ENCODE measurements at places on chromosomes 6 and 20.
A peak's percentile ranks its signal among the peaks of the same experiment; 100 is the strongest.

DNA sequence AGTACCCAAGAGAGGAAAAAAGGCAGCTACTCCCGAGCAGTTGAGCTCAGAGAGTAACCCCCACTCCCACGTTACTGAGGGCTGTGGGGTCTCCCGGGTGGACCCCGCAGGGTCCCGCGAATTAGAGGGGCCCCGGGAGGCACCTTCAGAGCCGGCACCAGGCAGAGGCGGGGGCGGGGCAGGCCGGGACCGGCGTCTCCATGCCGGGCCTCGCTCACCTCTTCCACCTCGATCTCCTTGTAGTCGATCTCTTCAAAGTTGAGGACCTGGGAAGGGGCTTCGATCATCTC, 381 bp downstream of the MAP3K7 start:
- no peak for DNase-seq

DNA sequence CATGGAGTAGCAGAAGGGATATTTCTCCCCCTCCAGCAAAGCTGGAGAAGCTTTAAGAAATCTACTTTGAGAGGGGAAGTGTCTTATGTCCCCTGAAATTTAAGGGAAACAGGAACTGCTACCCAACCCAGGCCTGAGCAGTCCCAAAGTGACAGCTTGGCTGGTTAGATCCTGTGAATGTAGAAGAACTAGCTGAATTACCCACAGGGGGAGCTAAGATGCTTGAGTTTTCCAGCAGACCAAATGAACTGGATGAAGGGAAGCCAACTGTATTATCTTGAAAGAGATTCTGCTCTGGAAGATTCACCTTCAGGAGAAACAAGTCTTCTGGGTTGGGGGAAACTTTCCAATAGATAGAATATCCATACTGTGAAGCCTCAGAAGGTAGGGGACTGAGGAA, 303.3 kb upstream of the MMS22L start:
- no peak for DNase-seq

- no peak for DNase-seq
Measured at GRCh38 chr20:11912659-11913415, 4.9 kb upstream of the BTBD3 start.

- DNase-seq = no peak
Measured at GRCh38 chr6:91081452-91082067, 494.7 kb upstream of the MAP3K7 start.

DNA sequence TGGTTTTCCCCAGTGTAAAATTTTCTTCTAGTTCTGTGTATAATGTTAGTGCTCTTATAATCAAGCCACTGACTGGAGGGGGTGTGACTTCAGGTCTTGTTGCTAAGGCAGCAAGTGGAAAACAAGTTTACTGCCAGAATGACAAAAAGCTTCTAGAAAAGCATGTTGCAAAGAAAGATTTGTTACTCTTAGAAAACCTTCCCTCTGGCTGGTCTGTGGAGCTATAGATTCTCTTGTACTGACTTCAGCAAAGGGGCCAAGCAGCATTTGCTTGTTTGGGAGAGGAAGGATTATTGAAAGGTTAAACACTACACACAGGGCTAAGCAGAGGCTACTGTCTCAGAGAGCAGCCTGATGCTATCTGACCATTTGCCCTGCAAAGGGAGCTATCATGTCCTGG, 288.8 kb downstream of the BTBD9 start:
- no peak for DNase-seq

DNA sequence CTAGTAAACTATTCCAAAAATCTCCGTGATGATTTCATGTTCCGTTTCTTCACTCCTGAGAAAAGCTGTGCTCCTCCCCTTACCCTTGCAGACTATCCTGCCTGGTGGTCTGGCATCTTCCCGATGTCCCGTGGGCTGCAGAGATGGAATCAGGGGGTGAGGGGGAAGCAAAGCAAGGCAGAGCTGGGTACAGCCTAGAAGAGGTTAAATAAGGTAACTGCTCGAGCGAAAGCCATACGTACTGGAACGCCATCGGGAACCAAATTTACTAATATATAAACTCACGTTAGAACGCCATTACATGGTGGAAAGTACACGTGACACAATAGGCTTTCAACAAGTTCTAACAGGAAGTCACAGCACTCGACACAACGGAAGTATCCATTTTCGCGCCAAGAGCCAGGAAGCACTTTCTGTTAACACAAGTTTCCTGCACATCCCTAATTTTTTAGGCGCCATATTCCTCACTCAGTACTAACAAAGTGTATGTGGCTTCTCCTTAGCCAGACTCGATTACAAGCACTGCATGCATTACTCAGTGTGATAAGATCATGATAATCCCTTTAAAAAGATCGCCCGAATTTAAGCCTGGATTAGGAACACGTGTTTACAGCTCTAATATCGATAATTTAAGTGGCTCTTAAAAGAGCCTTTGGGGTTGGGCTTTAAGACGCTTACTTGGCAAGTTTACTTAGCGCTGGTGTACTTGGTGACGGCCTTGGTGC, 101.6 kb upstream of the PRSS16 start:
- peak; percentile 86 for DNase-seq

DNA sequence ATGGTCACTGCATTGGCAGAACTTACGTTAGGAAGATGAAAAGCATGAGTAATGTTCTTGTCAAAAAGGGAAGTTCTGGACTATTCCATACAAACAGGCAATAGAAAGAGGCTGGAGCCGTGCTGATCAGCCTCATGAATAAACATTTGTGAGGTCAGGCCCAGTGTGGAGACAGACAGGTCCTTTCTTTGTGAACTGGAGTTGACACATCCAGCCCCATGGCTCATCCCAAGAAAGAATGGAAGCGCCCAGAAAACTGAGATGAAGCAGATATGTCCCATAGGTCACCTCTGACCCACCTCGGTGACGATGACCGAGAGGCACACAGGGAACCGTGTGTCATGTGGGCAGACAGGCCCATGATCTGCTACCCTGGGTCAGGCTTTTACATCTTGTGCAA, 276.0 kb upstream of the SGK1 start:
- no peak for DNase-seq

DNA sequence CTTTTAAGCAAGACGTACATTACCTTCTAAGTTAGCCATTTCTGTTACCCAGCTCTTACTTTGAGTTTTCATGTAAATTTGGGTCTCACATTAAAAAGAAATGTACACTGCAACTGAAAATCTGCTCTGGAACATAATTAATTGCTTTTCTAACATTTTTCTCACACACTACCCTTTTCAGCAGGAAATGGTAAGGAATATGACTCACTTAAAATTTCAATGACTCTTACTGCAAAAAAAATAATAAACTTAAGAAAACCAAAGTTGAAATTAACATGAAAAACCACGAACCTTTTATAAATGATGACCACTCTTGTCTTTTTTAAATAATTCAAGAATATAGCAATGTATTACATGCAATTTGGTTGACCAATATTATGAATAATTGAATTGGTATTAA, 1.3 kb downstream of the CGA start:
- DNase-seq = no peak

- DNase-seq = peak; percentile 86
Measured at GRCh38 chr20:63442100-63442493, 30.4 kb downstream of the KCNQ2 start.

GRCh38 chr6:168239044-168239773, 80.4 kb downstream of the DACT2 start:
- peak; percentile 90 for DNase-seq

DNA sequence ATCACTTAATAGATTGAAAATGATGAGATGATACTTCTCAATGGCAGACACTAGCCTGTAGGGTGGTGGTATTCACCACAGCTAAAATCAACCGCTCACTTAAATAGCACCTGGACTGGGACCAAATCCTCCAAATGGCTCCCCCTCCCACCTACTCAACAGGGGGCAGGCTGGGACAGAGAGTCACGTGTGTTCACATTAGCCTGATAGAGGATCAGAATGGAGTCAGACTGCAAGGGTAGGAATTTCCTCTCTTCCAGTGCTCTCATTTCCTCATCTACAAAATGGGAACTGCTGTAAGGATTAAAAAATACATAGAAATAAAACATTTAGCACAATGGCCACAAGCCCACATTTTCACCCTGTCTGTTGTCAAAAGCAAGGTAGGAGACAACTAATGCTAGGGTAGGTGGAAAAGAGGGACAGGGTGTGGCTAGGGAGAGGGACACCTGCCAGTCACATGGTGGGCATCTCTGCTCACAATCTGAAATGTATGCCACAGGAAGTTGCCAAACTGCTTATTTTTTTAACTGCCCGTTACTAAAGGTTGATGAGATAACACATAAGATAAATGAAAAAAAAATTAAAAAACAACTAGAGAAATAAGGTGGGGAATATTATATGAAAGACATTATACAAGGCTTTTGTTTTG, 55.3 kb downstream of the BACH2 start:
- DNase-seq = no peak

DNA sequence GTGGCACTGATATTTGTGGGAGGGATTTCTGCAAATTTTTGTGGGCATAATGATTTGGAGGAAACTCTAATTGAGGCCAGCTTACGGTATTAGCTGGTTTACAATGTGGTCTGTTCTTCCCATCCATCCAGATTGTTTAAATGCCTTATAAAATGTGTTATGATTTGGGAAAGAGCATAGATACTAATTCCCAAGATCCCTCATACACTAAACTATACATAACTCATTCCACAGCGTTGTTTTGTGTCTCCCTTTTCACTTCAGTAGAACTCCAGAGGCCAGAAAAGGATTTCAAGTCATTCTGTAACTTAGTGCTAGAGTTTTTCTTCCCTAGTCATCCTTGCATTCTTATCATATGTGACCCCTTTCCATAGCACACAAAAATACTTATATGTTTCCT, 292.6 kb upstream of the NT5E start:
- DNase-seq = no peak

GRCh38 chr6:88626460-88626859, 337.0 kb downstream of the RNGTT start:
- DNase-seq = no peak

DNA sequence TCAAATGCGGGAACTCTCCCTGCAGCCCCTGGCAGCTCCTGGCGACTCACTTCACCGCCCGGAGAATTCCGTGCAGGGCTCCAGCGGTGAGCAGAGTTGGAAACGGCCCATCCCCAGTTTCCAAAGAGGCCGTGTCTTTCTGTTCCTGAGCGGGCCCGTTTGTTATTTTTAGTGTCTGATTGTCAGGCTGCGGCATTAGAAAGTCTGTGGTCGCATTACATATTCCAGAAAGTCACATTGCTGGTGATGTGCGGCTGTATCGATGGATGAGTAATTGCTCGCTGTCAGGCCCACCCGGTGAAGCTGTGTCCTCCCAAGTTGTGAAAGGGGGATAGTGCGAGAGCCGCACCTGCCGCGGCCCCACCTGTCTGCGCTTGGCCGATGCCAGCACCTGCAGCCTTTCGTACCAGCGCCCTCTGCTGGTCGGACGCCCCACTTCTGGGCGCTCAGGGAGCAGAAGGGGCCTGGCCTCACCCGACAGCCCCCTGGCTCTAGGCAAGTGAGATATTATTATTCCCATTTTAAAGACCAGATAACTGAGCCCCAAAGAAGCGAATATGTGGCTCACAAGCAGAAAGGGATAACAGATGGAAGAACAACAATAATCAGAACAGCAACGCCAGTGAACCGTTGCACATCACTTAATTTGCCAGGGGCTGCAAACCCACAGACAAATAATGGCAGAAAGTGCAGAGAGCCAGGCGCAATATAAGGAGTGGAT, 244.9 kb downstream of the TSHZ2 start:
- peak; percentile 79 for DNase-seq

DNA sequence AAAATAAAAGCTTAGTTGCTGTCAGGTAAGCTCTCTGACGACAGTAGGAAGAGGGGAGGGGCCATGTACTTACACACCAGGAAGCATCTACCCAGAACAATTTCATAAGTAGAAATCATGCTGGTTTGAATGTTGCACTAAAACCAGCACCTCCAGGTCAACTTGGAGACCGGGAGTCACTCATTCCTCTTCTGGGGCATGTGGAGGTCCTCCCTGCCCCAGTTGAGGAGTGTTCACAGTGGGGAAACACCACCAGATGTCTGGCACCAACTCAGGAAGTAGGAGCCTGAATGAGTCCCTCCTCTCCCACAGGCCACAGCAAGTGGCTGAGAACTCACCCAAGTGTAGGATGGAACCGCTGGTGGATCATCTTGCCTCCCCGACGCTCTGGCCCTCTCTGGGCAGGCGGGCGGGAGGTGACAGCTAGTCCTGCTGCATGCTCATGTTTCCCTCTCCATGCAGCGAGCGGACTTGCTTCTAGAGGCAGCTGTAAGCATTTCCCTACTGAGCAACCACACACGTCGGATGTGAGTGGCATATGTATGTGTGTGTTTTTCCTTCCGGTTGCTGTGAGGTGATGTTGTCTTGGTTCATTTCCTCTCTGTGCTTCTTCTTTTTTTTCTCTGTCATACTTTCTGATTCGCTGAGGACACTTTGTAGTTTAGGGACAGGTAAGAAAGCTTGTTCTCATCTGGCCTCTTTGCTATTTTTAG, 149.5 kb upstream of the NEDD9 start:
- no peak for DNase-seq

DNA sequence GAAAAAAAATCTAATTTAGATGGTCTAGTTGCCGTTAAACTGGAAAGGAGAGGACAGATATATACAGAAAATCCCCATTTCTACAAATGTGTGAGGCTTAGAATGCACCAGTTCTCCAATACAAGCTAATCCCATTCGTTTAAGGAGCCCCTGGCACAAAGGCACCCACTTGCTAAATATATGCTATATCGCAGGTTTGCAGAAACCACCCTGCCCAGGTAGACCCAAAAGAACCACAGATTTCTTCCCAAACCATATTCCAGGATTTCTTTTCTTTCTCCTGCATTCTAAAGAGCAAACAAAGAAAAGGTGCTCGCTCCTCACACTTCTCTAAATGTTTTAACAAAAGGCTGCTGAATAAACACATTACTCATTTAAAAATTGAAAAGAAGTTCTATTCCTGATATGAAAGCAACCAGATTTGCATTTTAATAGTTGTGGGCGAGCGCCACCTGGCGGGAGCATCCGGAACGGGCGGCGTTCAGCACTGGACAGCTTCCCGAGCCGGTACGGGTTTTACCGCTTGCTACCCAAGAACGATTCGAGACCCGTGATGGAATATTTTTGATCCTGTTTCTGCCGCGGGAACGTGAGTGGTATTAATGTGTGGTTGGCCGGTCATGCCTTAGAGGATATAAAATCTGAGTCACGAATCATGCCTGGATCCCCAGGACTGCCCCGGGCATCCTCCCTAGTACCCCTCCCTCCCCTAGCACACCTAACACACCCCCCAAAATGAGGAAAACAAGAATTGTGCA, 2.1 kb downstream of the PTPRT start:
- peak; percentile 84 for DNase-seq

- DNase-seq = no peak
Measured at GRCh38 chr6:157754351-157754750, 68.7 kb upstream of the SNX9 start.

GRCh38 chr6:140979642-140980091, 1153.1 kb upstream of the GJE1 start:
- DNase-seq = peak; percentile 41

DNA sequence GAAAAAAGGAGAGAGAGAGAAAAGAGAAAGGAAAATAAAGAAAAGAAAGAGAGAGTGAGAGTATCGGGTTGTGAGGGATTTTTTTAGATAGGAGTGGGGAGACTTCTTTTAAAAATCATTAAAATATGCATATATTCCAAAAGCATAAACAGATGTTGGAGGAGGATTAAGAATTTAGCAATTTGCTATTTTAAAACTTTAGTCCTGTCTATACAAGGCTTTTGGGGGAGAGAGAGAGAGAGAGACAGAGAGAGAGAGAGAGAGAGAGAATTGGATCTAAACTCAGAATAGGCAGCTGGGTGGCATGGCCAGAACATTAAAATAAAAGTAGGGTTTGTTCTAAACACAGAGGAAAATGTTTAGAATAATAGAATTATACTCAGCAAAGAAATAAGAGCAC, 72.1 kb downstream of the SOD2 start:
- DNase-seq = no peak
